ENCODE measurements at places on chromosomes 6 and 20.

GRCh38 chr6:43391440-43392031 lies 22.1 kb upstream of the ZNF318 start:
- peak; percentile 19 for DNase-seq

DNA sequence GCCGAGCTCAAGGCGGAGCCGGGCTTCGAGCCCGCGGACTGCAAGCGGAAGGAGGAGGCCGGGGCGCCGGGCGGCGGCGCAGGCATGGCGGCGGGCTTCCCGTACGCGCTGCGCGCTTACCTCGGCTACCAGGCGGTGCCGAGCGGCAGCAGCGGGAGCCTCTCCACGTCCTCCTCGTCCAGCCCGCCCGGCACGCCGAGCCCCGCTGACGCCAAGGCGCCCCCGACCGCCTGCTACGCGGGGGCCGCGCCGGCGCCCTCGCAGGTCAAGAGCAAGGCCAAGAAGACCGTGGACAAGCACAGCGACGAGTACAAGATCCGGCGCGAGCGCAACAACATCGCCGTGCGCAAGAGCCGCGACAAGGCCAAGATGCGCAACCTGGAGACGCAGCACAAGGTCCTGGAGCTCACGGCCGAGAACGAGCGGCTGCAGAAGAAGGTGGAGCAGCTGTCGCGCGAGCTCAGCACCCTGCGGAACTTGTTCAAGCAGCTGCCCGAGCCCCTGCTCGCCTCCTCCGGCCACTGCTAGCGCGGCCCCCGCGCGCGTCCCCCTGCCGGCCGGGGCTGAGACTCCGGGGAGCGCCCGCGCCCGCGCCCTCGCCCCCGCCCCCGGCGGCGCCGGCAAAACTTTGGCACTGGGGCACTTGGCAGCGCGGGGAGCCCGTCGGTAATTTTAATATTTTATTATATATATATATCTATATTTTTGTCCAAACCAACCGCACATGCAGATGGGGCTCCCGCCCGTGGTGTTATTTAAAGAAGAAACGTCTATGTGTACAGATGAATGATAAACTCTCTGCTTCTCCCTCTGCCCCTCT lies 1.1 kb downstream of the CEBPB start:
- DNase-seq = peak; percentile 52

GRCh38 chr20:11777387-11778205 lies 140.1 kb upstream of the BTBD3 start:
- no peak for DNase-seq

GRCh38 chr6:138357928-138358327 lies 19.8 kb upstream of the SMIM28 start:
- DNase-seq = no peak

- no peak for DNase-seq
Measured at GRCh38 chr6:113031591-113032238, 684.6 kb downstream of the RFPL4B start.

- DNase-seq = no peak
Measured at GRCh38 chr6:3090013-3090412, 21.7 kb downstream of the RIPK1 start.

GRCh38 chr20:63216041-63216848 lies at the start of gene YTHDF1:
YTHDF1 (minus strand) TSS chr20:63216131; CDS start chr20:63215892, 239 bp downstream.
- DNase-seq = peak; percentile 96

DNA sequence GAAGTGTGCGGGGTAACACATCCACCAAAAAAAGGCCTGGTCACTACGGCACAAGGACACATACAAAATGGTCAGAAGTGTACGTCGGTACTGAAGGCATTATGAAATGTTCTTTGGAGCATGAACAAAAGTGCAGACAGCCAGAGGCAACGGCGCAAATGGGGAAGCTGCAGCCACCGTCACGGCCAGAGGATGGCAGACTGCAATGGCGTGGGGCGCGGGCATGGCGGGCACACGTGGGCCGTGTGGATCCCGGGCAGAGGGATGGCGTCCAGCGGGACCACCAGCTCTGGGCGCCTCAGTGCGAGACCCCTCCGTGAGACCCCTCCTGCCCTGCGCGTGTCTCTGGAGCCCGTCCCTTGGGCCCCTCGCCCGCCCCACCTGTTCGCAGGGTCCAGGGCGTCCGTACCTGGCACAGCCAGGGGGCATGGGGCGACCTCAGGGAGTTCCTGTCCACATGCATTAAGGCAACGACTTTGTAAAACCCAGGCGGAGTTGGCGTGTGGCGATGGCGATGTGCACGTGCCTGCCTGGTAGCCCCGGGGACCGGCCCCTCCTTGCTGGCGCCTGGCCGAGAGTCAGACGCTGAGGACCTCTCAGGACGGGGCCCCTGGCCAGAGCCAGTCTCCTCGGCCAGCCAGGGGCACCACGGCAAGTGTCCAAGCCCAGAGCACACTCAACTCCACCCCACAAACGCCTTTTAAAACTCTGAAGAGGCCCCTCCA lies 39.5 kb upstream of the CHRNA4 start:
- no peak for DNase-seq

DNA sequence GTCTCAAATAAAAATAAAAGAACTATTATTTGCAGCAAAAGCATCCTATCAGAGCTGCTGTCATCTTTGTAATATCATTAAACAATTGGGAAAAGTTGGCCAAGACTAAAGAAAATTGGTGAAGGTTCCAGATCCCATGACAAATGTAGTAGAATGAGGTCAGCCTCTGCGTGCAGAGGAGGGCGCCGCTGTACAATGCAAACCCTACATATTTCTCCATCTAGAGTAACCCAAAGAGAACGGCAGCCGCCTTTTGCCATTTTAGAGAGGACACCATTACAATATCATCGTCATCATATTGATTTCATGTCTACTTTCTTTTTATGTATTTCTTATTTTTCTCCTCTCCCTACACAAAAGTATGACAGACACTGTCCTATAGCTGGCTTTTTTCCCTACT lies 59.5 kb downstream of the ZMYND8 start:
- no peak for DNase-seq

GRCh38 chr6:147999001-147999540 lies 343.6 kb upstream of the SASH1 start:
- DNase-seq = no peak

- DNase-seq = no peak
Measured at GRCh38 chr6:168418711-168419121, 22.3 kb upstream of the SMOC2 start.

GRCh38 chr6:167826896-167827582 lies at the start of gene AFDN:
AFDN (plus strand) TSS chr6:167826911; CDS start chr6:167827133, 222 bp downstream.
- no peak for DNase-seq

DNA sequence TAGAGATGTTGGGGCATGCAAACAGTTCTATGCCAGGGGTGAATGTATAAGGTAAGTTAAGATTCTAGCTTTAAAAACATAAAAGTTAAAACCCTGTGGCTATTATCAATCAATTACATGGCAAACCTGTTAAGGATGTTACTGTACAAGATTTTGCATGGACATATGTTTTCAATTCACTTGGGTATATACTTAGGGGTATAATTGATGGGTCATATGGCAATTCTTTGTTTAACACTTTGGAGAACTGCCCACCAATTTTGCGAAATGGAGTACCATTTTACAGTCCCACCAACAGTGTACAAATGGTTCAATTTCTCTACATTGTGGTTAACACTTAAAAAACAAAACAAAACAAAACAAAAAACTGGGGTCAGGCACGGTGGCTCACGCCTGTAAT lies 9.4 kb upstream of the NCOA3 start:
- no peak for DNase-seq

DNA sequence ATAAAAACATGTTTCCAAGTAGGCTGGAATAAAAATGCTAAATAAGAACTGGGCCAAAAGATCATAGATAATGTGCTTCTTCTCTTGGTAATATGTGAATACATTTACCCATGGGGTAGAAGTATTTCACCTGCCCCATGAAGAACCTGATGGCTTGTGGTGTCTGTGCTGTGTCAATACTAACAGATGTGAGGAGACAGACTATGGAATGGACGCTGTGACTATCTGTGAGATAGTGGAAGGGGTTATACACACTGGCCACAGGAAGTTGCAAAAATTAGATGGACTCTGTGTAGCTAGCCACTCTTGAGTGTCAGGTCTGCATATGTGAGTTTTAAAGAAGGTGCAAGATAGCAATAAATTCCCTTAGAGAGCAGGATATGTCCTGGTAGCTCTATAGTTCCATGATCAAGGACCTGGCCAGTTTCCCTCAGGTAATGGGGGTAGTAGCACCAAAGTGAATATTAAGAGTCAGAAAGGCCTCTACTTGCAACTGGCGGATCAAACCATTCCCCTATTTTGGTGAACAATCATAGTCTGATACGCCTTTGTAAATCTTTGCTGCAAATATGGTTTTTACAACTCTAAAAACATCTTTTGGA lies 48.6 kb downstream of the NEDD9 start:
- DNase-seq = no peak

DNA sequence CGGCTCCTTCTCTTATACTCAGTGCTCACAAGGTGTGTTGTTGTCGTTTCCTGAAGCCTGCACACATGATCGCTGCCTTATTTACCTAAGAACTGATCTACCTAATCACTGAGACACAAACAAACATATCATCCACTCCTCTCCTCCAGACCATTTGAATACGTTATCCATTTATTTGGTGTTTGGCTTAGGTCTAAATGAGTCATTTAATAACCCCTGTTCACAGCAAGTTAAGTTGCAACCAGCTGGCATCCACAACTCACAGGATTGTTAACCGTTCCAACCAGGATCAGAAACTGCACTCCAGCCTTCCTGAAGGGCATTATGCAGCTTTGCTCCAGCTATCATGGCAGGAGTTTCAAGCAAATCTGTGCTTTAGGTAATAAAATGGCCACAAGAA lies 511.1 kb upstream of the MAP3K7 start:
- no peak for DNase-seq

GRCh38 chr6:107977283-107977682 lies 19.3 kb upstream of the SEC63 start:
- DNase-seq = no peak

GRCh38 chr6:67112120-67112519 lies 1405.1 kb upstream of the EYS start:
- DNase-seq = no peak

GRCh38 chr6:692356-692851 lies 535 bp downstream of the EXOC2 start:
- DNase-seq = peak; percentile 82

DNA sequence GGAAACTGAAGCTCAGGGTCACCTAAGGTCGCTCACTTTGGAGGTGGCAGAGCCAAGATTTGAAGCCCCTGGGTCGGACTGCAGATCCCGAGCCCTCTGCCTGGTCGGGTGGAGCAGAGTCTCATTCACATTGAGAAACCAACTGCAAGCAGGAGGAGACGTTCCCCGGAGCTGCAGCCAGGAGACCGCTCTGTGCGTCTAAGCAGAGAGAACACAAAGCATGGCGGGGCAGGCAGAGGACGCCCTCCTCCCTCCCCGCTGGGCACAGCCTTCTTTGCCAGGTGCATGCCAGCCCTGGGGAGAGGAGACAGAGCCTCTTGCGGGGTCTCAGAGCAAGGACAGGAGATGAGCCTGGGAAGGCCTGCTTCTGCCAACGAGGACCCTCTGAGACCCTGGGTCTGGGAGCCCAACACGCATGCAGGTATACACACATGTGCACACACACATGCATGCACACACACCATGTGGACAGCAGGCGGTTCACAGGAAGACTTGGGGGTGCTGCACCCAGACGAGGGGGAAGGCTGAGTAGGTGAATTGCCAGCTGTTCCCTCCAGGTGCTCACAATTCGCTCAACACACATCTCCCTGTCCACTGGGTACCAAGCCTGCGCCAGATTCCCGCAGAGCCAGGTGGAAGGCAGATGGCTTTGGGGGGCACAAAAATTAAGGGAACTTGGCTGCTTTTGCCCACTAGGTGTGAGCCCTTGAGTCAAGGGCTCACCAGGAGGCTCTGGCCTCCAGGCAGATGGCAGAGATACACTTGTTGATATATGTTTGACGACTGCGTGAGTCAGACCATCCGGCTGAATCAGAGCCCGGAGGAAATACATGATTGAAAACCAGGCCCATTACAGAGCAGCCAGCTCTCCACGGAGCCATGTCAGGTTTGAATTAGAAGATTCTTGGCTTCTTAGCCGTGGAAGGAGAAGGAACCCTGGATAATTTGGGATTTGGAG lies 5.5 kb upstream of the NTSR1 start:
- peak; percentile 38 for DNase-seq

DNA sequence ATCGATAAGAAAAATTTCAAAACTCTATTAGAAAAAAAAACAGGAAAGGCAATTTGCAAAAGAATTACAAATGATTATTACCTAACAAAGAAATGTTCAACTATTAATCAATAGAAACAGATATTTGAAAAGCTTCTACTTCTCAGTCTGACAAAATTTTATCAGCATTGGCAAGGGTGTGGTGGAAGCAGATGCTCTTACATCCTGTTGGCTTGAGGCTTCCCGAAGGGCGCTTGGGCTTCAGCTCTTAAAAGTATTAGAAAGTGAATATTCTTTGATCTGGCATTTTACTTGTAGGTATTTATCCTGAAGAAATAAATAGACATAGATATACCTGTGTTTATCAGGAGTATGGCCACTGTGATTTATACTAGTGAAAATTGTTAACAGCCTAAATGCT lies 38.7 kb downstream of the SLC35D3 start:
- no peak for DNase-seq

GRCh38 chr6:20732896-20733295 lies 198.6 kb downstream of the CDKAL1 start:
- DNase-seq = no peak

- DNase-seq = no peak
Measured at GRCh38 chr6:15358579-15359327, 112.9 kb downstream of the JARID2 start.

DNA sequence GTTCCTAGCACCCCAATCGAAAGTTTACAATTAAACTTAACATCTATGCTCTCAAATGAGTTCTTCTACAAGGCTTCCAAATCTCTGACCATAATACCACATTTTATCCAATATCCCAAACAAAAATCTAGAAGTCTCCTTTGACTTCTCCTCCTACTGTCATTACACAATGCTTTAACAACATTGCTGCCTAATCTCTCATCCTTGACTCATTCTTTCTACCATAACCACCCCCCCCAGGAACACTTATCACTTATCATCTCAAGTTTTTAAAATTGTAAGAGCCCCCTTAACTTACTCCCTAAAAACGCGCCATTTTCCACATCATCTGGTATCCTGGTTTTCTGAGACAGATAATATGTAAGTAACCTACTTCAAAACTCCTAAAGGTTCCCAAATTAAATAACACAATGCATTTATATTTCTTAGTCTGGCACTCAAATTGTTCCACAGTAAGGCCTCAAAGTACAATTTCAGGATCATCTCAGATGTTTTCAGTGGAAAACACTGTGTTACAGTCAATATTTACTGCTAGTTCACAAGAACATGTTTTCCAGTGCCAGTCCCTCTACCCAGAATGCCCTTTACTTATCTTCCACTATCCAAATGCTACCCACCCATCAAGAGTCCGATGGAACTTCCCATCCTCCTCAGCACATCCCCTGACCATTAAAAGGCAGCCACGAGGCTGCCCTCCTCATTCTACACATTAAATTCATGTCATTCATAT lies 308.2 kb upstream of the THEMIS start:
- no peak for DNase-seq

GRCh38 chr6:47146431-47147174 lies 104.5 kb upstream of the ADGRF1 start:
- no peak for DNase-seq

DNA sequence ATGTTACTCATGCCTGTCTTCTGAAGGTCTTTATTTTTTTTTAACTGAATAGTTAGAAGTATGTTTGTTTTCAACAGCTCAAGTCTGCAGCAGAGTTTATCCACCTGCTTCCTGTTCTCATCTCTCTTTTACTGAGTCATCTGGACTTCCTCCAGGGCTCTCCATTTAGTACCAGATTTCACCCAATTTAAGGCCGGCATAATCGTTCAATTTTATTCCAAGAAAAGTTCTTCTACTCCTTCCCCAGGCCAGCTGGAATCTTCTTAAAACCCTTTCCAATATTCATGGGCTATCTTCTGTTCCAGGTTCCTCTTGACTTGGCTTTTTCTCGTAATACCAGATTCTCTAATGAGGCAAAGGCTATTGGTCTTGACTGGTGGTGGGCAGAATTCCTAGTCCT lies 79.0 kb upstream of the LAMA2 start:
- no peak for DNase-seq
